ENCODE measurements at places on chromosomes 11 and 22.

DNA sequence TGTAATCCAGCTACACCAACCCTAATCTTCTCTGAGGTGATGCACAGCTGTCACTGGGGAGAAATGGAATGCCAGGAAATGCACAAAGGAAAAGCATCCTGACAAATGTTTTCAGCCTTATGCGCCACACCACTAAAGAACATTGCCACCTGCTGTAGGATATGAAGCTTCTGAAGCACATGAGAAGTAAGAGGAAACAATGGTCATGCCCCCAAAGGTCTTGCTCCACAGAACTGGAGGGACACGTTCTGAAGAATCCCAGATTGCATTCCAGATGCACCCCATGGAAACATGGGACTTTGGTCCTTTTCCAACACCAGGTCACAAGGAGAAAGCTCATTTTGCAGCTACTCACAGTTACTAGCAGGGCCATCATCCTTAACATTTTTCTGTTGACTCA is 48.7 kb upstream of the ZBED5 start:
- DNase-seq: no peak

- no peak for DNase-seq
Measured at GRCh38 chr11:70487160-70487559, 88.8 kb downstream of the CTTN start.

DNA sequence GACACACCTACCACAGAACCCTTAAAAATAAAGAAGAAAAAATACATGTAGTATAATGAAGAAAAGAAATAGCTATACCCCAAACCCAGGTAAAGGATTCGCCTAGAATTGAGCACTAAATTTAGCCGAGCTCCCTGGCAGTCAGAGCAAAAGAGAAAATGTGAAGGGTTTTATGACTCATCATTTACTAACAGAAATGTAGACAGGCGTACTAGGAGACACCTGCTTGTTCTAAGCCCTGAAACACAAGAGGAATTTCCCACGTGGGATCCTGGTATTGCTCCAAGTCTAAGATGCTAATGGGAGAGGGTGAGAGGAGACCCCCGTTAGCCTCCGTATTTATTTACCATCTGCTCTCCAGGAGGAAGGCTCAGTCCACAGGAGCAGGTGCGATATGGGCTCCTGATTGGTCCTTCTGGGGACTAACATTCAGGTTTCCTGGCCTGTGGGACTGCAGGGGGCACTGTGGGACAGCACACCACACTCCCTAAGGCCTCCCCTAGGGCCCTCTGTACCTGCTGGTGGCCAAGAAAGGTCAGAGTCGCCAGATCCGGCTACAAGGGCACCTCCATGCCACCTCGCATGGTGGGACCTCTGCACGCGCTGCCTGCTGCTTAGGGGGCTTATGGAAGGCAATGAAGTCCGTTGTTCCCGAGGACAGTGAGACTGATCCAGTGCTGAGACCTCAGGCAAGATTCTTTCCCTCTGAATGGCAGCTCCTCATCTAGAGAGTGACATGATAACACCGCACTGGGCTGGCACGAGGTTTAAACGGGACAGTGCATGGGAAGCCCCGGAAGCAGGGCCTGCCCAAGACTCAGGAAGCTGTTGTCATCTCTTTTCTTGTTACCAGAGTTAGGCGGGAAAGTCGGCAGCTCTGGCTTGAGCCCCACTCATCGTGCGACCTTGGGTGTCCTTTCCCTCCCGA is 25.8 kb downstream of the KCNC1 start:
- no peak for DNase-seq

DNA sequence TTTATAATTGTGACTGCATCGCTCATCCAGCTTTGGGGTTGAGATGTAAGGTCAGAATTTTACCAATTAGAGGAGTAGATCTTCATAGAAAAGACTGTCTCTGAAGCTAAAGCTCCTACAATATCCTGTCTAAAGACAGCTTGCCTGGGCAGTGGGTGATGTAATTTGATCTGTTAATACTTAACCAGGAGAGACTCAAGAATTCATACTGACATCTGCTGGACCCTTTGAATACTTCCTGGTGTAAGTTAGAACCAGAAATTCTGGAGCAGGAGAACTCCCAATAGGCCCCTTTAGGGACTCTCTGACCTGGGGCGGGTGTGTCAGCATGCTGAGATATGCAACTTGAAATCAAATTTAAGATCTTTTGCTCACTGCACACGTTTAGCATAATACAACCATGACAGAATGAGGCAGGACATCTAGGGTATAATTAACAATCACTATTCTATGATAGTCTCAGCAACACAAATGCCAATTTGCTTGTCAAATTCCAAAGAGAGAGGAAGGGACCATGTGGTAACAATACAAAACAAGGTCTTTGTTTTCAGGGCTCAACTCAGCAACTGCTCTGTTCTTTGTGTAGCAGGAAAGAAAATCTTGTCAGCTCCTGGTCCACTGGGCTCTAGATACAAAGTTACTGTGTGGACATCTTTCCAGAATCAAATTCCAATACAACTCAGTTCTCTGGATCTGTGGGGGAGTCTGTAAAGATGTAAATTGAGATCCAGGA is 143.9 kb downstream of the INSC start:
- DNase-seq: no peak

- no peak for DNase-seq
Measured at GRCh38 chr11:20596205-20597153, 2.9 kb upstream of the SLC6A5 start.

DNA sequence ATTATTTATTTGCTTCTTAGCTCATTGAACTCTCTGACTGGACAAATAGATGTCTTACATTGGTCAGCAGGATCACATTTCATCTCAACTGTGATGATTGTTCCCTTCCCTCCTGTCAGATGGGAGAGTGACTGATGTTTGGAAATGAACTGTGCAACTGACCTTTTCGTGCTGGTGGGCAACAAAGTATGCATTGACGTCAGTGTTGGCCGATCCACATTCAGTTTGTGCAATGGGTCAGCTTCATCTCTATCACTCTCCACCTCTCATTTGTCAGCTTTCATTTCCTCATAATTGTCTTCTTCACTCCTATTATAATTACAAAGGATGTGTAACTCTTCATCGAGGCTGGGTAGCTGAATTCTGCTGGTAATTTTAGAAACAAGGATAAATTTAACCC is 71.3 kb downstream of the PPP2R1B start:
- no peak for DNase-seq

- DNase-seq: no peak
Measured at GRCh38 chr11:113690619-113691569, 15.2 kb downstream of the TMPRSS5 start.

GRCh38 chr11:111819161-111819828 is 52.1 kb downstream of the ALG9 start:
- DNase-seq: no peak

- no peak for DNase-seq
Measured at GRCh38 chr11:47314992-47315391, 37.5 kb downstream of the MYBPC3 start.

DNA sequence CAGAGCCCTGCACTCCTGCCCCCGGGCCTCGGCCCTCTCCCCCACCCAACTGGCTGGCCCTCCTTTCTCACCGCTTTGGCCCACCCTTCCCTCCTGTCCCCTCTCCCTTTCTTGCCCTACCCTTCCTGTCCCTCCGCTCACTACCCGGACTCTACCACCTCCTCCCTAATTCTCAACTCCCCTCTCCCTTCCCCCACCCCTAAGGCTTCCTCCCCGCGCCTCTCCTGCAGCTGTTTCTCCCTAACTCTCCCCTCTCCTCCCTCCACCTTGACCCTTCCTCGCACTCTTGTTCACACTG is 421 bp downstream of the SLC15A3 start:
- no peak for DNase-seq

DNA sequence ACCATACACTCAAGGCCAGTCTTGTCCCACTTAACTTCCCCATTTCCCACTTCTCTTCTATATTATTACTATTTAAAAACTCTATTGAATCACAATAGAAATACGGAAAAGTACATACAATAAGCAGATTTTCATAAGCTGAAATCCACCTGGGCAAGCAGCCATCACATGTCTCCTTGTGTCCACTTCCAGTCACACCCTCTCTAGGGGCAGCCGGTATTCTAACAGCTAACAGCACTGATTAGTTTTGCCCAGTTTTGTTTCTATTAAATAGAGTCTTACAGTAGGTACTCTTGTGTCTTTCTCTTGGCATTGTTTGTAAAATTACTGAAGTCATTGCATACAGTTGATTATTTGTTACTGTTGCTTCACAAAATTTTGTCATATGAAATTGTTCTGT is 37.8 kb downstream of the PPP6R3 start:
- DNase-seq: no peak

GRCh38 chr11:78300108-78300839 is 111.6 kb downstream of the USP35 start:
- no peak for DNase-seq
